ENCODE measurements at places on chromosomes 13 and 19. TPM values are rescaled to one million over a fixed set of nuclear protein-coding genes. Genes with fewer than 3 reads are reported as not detected.
A peak's percentile ranks its signal among the peaks of the same experiment; 100 is the strongest.

Gene MAP4K1
- total RNA-seq: 2.8 TPM

Gene CLDND2
- total RNA-seq: 10.0 TPM

Gene PRTN3
- 1.0 TPM for total RNA-seq

- no peak overlapping the region for H3K27ac ChIP-seq
- no peak for DNase-seq
- H3K4me1 ChIP-seq: no peaks in the 10 kb centered on the region
- H3K27me3 ChIP-seq: no peaks in the 10 kb centered on the region
Measured at GRCh38 chr13:98075048-98075447, 67.8 kb upstream of the FARP1 start.

DNA sequence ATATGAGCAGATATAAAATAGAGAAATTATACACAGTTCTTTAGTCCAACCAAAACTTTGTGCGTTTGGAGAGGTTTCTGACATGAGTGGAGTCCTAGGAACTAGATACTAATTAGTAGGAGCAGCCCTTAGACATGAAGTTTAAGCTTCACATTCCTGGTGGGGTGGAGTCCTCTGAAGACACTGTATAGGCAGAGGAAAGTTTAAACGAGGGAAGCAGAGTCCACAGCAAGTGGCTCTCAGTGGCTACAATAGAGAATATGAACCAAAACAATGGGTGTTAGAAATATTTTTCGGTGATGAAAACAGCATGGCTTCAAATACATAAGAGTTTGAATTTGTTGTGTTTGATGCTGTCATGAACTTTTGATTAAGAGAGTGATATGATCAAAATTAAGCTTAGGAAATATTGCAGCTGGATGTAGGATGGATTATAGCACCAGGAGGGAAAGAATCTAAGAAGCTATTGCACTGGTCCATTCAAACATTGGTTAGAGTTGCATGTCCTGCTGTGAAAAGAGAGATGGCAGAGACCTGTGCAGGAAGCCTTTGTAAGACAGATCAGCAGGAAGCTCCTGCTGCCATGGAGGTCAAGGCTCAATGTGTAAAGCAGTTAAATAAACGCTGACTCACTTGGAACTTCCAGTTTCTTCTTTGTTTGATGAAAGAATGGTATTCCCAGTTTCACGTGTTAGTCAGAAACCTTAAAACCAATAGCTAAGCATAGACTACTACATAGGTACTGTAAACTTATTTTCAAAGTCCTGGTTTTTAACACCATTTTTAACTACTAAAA, 175.2 kb downstream of the TDRD3 start:
- DNase-seq: no peak
- H3K4me1 ChIP-seq: no peaks in the 10 kb centered on the region
- no peak overlapping the region for H3K27ac ChIP-seq
- H3K27me3 ChIP-seq: no peaks in the 10 kb centered on the region
- H3K36me3 ChIP-seq: no peaks in the 10 kb centered on the region

DNA sequence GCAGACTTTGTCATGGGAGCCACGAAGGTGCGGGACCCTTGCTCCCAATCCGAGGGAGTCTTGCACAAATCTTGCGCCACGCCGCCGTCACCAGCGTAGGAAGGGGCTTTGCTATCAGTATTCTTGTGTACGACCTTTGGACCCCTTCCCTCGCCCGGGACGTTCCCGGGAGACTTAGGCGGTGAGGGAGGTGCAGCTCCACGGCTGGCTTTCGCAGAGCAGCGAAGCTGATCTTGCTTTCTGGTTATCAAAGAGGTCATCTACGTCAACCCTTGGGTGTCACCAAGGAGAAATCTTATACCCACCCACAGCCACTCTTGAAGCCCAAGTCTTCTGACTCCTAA, 583 bp downstream of the TECR start:
- peaks cover 24% of the 10 kb centered on the region for H3K4me1 ChIP-seq
- peak overlapping the region; percentile 74 for H3K4me3 ChIP-seq
- H3K27ac ChIP-seq: peak overlapping the region; percentile 94
- no peaks in the 10 kb centered on the region for H3K36me3 ChIP-seq
- DNase-seq: peak; percentile 43

DNA sequence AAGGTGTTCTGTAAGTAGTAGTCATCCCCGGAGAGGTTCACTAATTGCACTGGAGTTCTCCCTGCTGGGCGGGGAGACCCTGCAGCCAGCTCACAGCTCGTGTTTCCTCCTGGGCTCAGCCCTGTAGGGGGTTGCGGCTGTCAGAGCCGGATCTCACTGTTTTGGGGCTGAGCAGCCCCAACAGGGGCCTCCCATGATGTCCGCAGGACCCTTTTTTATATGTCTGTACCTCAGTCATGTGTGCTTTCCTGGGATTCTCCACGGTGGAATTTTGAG, 130.2 kb upstream of the MCF2L start:
- no peak overlapping the region for H3K27ac ChIP-seq
- H3K4me1 ChIP-seq: peaks cover 6% of the 10 kb centered on the region
- no peaks in the 10 kb centered on the region for H3K27me3 ChIP-seq

- no peaks in the 10 kb centered on the region for H3K27me3 ChIP-seq
- H3K36me3 ChIP-seq: no peaks in the 10 kb centered on the region
- H3K4me3 ChIP-seq: no peak overlapping the region
- no peaks in the 10 kb centered on the region for H3K4me1 ChIP-seq
Measured at GRCh38 chr19:34243876-34244578, 10.3 kb upstream of the GARRE1 start.

- peaks cover 31% of the 10 kb centered on the region for H3K4me1 ChIP-seq
- H3K36me3 ChIP-seq: no peaks in the 10 kb centered on the region
- H3K27ac ChIP-seq: peak overlapping the region; percentile 56
- DNase-seq: no peak
- H3K27me3 ChIP-seq: no peaks in the 10 kb centered on the region
Measured at GRCh38 chr13:76637641-76638141, 248.5 kb downstream of the KCTD12 start.
